ENCODE measurements at places on chromosomes 1 and 21.

DNA sequence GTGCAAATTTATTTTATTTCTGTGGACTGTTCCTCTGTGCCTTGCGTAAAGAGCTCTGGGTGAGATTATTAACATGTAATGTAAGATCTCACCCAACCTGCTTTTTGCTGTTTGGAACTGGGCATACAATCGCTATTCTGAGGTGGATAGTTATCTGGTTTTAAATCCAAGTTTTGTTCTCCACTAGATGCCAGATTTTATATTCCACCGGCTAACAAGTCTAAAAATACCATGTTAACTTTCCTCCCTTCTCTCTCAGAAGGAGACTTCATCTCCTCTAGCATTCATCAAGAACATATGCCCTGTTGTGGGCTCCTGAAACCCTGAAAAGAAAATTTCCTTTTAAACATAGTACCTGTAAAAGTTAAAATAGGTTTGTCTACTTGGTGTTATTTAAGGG, 56.4 kb downstream of the C1orf21 start:
- no peak for DNase-seq

- DNase-seq: no peak
These were observed 100.8 kb downstream of the PCP4 start for GRCh38 chr21:39968010-39968409.

- DNase-seq: no peak
These were observed 31.5 kb upstream of the VASH2 start for GRCh38 chr1:212918824-212919223.

DNA sequence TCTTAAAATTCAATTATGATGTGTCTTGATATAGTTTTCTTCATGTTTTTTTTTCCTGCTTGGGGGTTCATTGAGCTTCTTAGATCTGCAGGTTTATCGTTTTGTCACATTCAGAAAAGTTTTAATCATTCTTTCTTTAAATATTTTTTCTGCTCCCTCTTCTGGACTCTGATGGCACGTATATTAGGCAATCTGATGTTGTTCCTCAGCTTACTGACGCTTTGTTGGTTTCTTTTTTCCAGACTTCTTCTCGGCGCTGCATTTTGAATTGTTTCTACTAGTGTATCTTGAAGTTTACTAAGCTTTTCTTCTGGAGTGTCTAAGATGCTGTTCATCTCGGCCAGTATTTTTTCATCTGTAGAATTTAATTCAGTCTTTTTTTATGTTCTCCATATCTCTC, 44.8 kb upstream of the FMOD start:
- DNase-seq: no peak

GRCh38 chr1:110019770-110020169, 14.7 kb upstream of the STRIP1 start:
- no peak for DNase-seq

DNA sequence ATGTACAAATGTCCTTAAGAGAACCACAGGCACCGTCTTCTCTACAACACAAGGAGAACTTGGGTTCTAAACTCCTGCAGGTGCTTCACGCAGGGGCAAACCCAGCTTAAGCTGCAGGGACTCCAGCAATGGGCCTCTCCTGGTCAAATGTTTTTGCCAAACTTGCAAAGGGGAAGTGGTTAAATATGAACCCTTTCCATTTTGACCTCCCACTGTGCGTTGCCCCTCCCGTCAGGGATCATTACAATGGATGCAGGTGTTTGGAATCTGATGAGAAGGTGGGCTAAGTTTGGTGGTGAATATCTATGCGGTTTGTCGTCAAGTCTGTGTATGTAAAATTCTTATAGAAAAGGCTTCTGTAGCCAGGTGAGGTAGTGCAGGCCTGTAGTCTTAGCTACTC, 29.1 kb upstream of the SLC25A33 start:
- DNase-seq: no peak

- DNase-seq: no peak
These were observed 11.4 kb upstream of the MNDA start for GRCh38 chr1:158819461-158820443.

DNA sequence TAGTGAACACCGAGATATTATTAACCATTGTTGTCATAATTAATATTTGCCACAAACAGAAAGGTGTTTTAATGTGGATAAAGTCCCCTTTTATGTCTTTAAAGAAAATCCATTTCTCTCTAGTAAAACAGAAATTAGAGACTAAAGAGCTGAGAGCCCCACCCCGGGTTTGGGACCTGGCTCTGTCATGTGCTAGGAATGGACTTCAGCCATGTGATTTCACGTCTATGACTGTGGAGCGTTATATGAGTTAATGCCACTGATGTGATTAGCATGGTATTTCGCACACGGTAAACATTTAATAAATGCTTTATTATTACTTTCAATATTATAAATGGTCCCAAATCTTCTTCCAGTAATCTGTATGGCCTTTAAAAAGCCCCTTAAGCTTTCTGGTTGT, 205.0 kb upstream of the NFIA start:
- no peak for DNase-seq

- DNase-seq: no peak
These were observed 5.7 kb upstream of the TRAF5 start for GRCh38 chr1:211320980-211321379.

GRCh38 chr1:204782118-204782700, 88.5 kb upstream of the NFASC start:
- no peak for DNase-seq

DNA sequence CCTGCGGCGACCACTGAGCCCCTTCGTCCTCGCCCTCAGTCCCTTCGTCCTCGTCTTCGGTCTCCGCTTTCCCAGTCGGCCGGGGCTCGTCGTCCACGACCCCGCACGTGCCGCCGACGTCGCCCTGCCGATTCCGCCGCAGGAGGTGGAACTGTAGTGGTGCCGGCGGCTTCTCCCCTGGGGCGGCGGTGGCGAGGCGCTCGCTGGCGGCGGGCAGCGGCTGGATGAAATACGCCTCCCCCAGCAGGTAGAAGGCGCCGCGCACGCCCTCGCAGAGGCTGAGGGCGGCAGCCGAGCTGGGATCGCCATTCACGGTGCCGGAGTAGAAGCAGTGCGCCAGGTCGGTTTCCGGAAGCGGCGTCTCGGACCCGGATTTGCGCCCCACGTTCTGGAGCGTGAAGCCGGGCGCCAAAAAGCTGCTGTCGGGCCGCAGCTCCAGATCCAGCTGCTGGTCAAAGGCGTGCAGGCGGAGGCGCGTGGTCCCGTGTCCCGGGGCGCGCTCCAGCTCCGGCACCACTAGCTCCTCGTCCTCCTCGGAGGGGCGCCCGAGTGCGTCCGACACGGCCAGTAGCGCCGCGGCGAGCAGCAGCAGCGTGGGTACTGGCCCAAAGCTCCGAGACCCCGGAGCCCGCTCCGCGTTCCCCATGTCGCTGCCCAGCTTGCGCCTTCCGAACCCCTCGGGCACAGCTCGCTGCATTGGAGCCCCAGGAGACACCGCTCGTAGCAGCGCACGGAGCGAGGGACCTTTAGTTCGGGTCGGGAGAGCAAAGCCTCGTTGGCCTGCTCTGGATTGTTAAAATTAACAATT, 747 bp downstream of the ADAMTS1 start:
- peak; percentile 70 for DNase-seq

- DNase-seq: no peak
These were observed 120.9 kb downstream of the KCNN3 start for GRCh38 chr1:154749078-154749760.

- no peak for DNase-seq
These were observed 62.2 kb downstream of the SGIP1 start for GRCh38 chr1:66596191-66596590.

DNA sequence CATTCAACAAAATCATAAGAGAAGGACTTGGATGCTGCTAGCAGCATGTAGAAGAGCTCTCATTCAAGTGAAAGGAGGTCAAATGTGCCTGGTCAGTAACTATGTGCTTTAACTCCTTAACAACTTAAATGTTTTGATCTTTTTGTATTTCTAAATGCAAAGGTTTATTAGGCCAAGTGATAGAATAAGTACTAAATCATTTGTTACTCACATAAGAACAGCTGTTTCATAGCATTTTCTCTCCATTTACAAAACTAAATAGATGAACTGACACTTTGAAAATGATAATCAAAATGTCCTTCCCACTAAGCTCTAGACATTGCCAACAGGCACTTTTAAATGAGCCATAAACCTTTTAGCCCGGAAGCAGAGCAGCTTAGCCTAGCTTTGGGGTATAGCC, 254.3 kb upstream of the PRMT6 start:
- no peak for DNase-seq

- DNase-seq: no peak
These were observed 23.5 kb downstream of the KCNT2 start for GRCh38 chr1:196584696-196585095.

- no peak for DNase-seq
These were observed 10.1 kb upstream of the GSTM3 start for GRCh38 chr1:109750920-109751319.

- no peak for DNase-seq
These were observed 497.4 kb downstream of the DISC1 start for GRCh38 chr1:232123775-232124659.

DNA sequence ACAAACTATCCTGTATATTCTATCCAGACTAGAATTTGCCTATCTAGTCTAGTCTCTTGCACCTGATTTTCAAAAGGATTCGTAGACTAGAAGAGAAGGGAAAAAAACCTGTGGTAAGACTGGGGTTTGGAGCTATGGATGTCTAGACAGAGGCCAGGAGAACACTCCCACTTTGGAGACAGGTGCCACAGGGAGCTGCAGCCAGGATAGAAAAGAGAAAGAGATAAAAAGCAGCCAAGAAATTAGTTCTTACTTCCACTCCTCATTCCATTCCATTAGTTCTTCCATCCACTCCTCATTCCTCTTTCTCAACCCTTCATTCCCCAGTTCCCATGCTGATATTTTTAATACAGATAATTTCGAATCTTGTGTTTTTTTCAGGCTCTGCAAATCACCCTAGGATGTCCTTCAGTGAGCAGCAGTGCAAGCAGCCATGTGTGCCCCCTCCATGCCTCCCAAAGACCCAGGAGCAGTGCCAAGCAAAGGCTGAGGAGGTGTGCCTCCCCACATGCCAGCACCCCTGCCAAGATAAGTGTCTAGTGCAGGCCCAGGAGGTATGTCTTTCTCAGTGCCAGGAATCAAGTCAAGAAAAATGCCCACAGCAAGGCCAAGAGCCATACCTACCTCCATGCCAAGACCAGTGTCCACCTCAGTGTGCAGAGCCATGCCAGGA, 496 bp downstream of the PRR9 start:
- no peak for DNase-seq

- no peak for DNase-seq
These were observed 28.3 kb downstream of the CFH start for GRCh38 chr1:196680107-196680506.

DNA sequence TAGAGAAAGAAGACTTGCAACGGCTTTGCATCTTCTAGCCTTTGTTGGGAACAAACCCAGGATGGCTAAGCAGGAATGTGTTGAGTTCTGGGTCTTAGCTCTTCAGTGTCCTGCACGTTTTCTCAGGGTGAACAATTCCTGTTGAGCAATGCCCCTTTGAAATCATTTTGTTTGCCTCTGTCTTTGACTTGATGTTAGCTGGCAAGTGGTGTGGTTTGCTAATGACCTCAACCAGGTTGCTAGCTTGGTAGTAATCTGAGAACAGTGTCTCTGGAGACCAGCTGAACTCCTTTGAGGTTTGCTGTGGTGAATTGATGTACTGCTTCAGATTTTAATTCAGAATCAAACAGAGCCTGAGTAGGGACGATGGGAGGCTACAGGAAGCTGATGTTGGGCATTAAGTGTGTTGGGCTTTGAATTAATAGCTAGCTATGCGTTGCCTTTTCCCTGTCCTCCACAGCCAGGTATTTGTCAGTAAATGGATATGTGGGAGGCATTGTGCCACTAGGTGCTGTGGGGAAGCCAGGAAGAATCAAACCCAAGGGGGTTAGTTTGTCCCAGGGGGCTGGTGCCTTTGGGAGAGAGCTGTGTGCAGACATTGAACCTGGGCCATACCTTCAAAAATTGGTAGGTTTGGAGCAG, 23.3 kb upstream of the SRSF10 start:
- peak; percentile 53 for DNase-seq

GRCh38 chr1:34597877-34598514, 156.9 kb upstream of the GJB5 start:
- peak; percentile 84 for DNase-seq

DNA sequence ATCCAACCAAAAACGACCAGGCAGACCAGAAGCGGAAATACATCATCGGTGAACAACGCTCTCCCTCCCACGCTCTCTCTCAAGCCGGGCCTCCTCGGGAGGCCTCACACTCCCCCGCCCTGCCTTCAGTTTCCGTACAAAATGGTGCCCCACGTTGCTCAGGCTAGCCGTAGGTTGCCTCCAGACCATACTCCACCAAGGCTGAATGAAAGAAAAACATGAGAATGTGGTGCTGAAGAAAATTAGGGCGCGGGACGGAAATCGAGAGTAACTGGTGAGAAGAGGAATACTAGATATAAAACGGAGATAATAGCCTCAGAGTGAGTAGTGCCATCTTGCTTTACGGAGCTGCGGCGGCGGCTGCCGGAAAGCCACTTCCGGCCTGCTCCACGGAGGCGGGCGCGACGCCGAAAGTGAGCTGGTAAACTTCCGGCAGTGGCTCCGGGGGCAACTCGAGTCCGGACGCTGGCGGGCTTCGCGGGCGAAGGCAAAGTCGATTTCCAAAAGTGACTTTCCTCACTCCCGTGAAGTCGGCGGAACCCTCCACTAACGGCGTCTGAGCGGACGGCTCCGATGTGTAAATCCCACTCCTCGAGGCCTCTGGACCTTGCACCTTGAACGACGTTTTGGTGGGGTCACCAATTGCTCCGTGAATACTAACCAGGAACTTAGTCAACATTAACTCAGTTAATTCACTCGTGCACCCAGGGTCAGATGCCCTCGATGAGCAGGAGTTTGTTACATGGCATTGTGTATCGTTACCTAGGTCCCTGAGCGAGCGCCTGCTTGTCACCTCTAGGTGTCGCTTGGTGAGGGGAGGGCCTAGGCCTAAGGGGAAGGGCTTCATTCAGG, at the start of gene SH3BP5L:
SH3BP5L (minus strand) TSS at position 7 of the 852 bp plus-strand sequence. CDS start 980 bp downstream, outside the sequence.
- DNase-seq: peak; percentile 87

GRCh38 chr1:212313616-212314015, 28.4 kb downstream of the PPP2R5A start:
- no peak for DNase-seq
